ENCODE measurements at places on chromosomes 1 and 21.

GRCh38 chr1:73821520-73821919 lies 376.5 kb downstream of the LRRIQ3 start:
- no peak for DNase-seq

DNA sequence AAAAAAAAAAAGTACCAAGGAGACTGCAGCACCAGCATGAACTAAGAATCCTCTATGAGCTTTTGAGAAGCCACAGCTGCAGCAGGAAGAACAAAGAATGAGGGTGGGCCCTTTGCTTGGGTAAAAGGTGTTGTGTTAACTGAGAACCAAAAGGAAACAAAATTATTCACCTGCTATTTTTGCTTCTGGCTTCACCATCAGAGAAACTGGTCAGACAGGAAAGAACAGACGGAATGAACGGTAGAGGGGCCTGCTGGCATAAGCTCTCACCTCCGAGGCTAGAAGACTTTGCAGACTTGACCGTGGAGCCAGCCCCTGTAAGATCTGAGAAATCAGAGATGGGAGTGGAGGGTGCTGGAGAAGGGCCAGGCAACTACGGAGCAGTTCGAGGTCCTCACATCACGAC lies 27.6 kb downstream of the IL10RB start:
- DNase-seq, result no peak

GRCh38 chr1:94332516-94332915 lies 85.7 kb upstream of the ABCD3 start:
- DNase-seq, result no peak

- DNase-seq, result no peak
Observed at GRCh38 chr1:52867087-52867863, 24.7 kb downstream of the ZYG11A start.

GRCh38 chr1:174700314-174700713 lies 252.6 kb downstream of the GPR52 start:
- no peak for DNase-seq

- no peak for DNase-seq
Observed at GRCh38 chr21:38092051-38092450, 164.7 kb upstream of the KCNJ15 start.

DNA sequence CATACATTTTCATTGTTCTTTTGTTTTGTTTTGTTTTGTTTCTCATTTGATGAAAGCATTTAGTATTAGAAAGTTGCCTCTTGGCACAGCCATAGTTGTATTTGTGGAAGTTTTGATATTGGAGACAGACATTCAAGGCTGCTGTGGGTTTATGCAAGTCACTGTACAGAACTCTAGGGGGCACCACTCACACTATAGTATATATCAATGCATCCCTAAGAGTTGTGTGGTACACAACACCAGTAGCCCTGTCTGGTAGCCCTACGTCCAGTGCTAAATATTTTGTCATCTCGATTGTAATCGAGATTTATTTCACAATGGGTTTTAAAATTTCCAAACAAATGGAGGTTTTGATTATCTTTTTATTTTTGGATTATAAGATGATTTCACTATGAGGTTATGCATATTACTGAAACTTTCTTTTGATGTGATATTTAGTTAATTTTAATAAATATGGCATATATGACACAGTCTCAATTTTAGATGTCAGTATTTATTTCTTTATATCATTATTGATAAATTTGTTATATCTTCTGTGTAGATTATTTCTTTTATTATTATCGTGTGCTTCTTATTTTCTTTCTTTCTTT lies 112.2 kb downstream of the NR5A2 start:
- DNase-seq, result peak; percentile 55

- peak; percentile 3 for DNase-seq
Observed at GRCh38 chr1:159239551-159240220, 35.0 kb downstream of the ACKR1 start.

DNA sequence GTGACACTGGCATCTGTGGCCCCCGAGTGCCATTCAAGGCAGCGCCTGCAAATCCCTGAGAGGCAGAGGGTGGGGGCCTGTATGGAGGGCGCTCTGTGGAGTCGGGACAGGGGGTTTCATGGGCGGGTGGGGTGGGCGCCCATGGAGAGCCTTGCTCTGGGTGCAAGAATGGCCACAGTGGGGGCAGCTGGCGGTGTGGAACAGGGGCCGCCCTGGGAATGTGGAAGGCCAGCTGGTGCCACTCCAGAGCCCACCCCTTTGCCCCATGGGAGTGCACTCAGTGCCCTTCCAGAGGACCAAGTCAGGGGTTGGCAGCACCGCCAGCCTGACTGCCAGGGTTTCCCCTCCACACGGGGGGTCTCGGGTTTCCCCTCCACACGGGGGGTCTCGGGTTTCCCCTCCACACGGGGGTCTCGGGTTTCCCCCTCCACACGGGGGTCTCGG lies 55.0 kb upstream of the TRAPPC10 start:
- no peak for DNase-seq

DNA sequence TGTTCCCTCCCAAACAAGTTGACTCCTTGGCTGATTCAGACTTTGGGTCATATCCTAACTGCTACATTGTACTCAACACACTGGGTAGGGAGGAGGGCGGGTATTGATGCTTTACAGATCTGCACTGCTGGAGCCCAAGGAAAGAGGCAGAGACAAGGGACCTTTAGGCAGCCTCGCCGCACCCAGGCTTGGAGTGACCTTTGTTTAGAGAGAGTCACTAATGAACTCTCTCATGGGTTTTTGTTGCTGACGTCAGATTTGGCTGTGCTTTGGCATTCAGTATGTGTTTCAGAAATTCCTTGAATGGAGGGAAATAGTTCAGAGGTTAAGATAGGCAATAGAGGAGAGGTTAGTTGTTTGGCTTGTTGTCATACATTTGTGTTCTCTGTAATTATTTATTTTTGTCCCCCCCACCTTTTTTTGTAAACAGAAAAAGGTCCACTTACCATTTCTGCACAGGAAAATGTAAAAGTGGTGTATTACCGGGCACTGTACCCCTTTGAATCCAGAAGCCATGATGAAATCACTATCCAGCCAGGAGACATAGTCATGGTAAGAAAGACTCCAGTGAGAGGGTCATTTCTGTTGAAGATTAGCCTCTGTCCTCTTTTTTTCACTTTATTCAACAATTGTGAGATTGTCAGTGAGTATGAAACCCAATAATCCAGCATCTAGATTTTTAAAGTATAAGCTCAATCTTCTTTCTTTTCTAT lies 116.1 kb downstream of the ATP5PO start:
- DNase-seq, result no peak

DNA sequence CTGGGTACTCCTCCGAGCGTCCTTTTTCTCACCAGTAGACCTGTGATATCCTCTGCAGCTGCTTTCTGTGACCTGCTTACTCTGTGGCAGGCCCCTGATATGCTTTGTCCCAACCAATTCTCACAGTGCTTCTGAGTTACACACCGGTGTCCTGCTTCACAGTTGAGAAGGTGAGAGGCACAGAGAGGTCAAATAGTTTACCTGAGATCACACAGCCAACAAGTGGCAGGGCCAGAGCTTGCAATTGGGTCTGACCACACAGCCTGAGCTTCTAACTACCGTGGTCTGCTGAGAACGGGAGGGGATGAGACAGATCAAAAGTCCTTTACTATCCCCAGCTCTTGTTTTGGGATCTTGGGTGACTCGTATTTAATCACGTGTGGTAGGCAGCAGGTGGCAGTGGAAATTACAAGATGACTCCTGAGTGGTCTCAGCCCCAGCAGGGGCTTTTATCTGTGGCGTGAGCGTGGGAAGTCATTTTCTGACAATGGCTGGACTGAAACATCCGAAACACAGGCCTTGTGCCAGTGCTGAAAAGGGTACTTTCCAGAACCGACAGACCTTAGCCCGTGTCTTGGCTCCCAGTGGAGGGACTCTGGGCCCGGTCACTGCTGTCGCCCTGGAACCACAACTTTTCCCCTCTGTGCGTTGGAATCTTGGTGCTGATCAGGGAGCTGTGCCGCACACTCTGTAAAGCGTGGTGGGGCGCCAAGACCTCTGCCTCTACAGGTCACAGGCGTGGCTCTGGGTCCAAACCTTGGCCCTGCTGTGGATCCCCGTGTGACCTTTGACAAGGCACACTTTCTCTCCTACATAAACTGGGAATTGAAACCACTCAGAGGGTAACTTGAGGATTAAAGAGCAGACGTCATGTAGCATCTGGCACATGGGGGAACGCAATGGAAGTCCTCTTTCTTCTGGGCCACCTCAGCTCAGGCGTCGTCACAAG lies 11.9 kb downstream of the THEMIS2 start:
- no peak for DNase-seq

- DNase-seq, result no peak
Observed at GRCh38 chr21:43637530-43638158, 21.6 kb downstream of the HSF2BP start.

DNA sequence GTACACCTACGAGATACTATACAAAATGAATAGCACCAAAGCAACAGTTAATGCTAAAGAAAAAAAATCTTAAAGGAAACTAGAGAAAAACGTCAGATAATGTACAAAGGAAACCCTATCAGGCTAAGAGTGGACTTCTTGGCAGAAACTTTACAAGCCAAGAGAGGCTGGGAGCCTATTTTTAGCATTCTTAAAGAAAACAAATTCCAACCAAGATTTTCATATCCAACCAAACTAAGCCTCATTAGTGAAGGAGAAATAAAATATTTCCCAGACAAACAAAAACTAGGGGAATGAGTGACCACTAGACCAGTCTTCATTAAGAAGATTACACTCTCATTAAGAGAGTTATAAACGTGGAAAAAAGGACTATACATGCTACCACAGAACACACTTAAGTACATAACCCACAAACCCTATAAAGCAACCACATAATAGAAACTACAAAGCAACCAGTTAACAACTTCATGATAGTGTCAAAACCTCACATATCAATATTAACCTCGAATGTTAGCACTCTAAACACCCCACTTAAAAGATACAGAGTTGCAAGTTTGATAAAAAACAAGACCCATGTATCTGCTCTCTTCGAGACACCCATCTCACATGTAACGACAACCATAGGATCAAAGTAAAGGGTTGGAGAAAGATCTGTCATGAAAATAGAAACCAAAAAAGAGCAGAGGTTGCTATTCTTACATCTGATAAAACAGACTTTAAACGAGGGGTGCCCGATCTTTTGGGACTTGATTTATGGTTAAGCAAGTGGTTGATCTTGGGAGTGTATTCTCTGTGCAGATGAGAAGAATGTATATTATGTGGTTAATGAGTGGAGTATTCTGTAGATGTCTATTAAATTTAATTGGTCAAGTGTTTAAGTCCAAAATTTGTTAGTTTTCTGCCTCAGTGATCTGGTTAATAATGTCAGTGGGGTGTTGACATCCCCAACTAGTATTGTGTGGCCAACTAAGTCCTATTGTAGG lies 1301.4 kb downstream of the PLA2G4A start:
- DNase-seq, result no peak

GRCh38 chr1:111516005-111516535 lies 12.6 kb upstream of the ADORA3 start:
- peak; percentile 62 for DNase-seq

- DNase-seq, result no peak
Observed at GRCh38 chr1:52798331-52798730, 44.2 kb upstream of the ZYG11A start.

DNA sequence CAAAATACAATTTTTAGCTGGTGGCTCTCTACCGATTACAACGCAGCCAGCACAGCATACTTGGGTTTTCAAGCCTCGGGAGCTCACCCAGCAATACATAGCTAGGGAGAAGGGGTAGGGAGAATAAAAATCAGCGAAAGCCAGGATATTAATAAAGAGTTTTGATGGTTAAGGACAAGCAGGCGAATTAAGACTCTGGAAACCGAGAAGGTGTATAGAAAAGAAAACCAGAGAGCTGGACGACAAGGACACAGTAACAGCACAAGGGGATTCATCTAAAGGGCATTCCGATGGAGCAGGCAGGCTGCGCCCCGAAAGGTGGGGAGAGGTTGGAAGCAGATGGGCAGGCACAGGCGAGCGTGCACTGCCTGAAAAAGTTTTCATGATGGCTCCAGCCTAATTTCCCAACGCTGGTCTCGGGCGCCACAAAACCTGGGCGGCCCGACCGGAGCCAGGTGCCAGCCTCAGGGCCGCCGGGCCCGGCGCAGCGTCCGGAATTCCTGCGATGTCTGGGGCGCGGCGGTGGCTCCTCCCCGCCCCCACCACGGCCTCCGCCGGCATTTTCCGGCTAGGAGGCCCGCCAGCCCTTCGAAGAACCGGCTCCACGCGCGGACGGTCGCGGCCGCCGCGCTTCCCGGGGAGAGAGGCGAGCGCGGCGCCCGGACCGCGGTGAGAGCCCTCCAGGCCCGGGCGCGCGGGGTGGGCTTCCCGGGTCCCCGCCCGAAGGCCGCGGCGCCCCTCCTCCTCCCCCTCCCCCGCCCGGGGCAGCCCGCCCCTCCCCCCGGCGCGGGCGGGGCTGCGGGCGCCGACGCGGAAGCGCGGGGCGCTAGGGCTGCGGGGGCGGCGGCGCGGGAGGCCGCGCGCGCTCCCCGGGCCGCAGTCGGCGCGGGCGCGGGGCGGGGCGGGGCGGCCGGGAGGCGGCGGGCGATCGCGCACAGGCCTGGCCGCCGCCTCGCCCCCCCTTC lies 774 bp upstream of the DYRK1A start:
- DNase-seq, result peak; percentile 78

GRCh38 chr1:37697090-37697489 lies 4.8 kb downstream of the CDCA8 start:
- no peak for DNase-seq

Data from dermis microvascular lymphatic vessel endothelial cell (primary cell).